Breast epithelium (tissue), 4 donors: ENCODE measurements at places on chromosomes 3 and 15. TPM values are rescaled to one million over a fixed set of nuclear protein-coding genes. Genes with fewer than 3 reads are reported as not detected.

The SPTSSB gene
- 0.16 TPM for total RNA-seq

The NANOGP8 gene
- 1.3 TPM for total RNA-seq

The PCLAF gene
- 0.48 TPM for total RNA-seq

The CCDC39 gene
- 0.33 TPM for total RNA-seq

The PLA2G4B gene
- 11.0 TPM for total RNA-seq

The C3orf49 gene
- total RNA-seq, result not detected
